ENCODE measurements at places on chromosomes 16 and 17.
A peak's percentile ranks its signal among the peaks of the same experiment; 100 is the strongest.

DNA sequence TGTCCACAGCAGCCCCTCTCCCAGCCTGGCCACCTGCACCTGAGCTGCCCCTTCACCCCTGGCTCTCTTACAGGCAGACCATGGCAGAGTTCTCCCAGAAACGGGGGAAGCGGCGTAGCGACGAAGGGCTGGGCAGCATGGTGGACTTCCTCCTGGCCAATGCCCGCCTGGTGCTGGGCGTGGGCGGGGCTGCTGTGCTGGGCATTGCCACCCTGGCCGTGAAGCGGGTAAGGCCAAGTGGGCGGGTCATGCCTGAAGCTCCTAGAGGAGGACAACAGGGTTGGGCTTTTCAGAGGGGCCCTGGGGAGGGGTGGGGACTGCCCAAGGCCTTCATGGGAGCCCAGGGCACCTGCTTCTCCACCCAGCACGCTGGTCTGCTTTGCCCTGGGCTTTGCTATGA is 2.2 kb downstream of the MIEF2 start:
- no peak for DNase-seq

GRCh38 chr16:74888232-74888862 is 96.6 kb downstream of the WDR59 start:
- no peak for DNase-seq

GRCh38 chr16:82788919-82789318 is 162.2 kb downstream of the CDH13 start:
- no peak for DNase-seq

DNA sequence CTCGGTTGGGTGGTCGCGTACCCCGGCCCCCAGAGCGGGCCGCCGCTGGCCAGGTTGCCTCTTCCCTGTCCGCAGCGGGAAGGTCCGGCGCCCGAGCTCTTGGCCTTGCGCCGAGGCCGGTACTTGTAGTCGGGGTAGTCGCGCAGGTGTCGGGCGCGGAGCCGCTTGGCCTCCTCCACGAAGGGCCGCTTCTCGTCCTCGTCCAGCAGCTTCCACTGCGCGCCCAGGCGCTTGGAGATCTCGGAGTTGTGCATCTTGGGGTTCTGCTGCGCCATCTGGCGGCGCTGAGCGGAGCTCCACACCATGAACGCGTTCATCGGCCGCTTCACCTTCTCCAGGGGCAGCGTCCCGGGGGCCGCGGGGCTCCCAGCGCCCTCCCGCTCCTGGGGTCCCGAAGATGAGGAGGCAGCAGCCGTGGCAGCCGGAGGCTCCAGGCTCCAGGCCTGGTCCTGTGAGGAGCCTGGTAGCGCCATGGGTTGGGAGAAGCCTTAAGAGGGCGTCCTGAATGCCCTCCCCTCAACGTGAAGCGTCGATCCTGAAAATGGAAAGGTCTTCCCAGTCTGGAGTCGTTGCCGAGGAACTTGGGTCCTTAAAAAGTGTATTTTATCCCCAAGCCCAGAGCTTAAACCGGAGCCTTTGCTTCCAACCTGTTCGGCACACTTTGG is 558 bp downstream of the SOX15 start:
- DNase-seq, result no peak

GRCh38 chr17:21268596-21269188 is 15.5 kb upstream of the NATD1 start:
- DNase-seq, result no peak

GRCh38 chr16:54890381-54890780 is 40.3 kb upstream of the IRX5 start:
- DNase-seq, result no peak

DNA sequence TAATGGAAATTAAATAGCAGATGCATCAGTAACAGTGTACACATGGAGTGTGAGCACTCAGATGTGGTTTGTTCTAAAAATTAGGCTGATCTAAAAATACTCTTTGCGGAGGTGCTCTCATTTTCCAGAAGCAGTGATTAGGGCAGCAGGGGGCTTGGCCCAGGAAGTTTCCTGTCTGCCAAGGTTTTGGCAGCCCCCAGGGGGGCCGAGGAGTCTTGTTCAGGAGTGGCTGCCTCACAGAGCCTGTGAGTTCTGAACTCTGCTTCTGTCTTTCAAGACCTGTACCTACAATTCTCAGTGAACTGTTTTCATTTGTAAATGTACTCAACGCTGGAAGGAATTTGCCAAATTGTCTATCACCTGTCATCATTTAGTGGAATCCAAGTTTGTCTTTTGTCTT is 388.4 kb upstream of the CDH11 start:
- no peak for DNase-seq

DNA sequence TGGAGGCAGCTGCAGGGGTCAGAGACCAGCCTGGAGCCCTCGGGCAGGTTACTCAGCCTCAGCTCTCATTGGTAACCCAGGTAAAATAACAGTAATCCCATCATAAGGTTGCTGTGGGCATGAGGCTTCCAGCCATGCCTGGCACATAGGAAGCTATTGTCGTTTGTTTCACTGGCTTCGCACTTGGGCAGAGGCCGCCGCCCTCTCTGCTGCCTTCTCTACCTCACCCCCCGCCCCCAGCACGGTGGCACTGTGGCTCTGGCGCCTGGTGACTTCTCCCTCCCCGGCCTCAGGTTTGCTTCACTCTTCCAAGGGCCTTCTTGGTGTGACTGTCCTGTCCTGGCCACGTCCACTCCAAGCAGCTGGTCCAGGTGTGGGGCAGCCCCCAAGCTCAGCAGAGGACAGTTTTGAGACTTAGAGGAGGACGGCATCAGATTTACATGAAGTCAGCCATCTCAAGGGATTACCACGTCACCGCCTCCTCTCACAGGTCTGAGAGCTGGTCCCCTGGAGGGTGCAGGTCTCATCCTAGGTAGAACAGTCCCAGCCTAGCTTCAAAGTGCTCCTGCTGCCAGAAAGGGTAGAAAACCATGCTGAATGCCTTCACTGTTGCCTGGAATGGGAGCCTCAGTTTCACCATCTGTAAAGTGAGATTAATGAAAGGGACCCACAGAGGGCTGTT is 34.8 kb downstream of the SREBF1 start:
- no peak for DNase-seq

DNA sequence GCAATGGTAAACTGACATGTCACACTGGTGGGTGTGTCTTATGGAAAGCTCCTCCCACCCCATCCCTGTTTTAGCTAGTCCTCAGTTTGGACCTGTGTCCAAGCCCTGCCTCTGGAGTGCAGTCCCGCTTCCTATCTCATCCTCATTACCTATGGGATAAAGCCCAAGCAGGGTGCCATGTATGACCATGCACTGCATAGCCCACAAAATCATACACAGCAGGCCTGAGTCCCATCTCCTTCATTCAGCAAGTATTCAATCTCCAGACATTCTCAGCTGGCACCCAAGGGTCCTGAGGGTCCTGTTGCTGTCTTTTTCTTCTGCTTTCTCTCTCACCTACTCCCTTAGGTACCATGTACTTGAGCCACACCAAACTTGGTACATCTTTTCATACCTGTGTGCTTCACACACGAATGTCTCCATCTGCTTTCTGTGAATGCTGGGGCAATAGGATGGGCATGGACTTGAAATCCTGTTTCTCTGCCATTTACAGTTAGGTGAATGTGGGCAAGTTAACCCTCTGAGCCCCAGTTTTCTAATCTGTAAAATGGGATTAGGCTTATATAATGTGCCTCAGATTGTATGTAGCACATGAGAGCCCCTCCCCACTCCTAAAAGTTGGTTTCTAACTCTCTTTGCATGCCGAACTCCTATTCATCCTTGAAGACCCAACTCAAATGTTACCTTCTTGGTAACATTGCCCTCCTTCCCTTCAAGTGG is 28.5 kb downstream of the TNS4 start:
- no peak for DNase-seq

- no peak for DNase-seq
These were observed 61.7 kb downstream of the MARF1 start for GRCh38 chr16:15581127-15581815.

DNA sequence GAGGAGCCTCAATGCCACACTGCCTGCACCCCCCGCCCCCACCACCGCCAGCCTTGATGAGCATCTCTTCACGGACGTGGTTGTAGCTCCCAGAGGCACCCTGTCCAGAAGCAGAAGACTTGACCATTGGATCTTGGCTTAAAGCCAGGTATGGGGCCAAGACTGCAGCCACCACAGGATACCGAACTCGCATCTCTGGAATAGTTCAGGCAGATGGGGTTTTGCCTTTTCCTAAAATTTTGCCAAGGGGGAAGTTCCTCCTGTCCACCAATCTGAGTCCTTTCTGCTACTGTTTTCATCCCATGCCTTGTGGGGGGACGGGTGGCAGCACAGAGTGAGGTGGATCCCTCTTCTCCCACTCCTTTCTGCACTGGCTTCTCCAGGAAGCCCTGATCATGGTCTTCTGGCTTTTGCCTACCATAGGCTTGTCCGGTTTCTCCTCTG is 939 bp downstream of the CORO6 start:
- no peak for DNase-seq

GRCh38 chr16:79994418-79994817 is 393.9 kb upstream of the MAF start:
- no peak for DNase-seq

- DNase-seq, result no peak
These were observed 34.8 kb upstream of the CIBAR2 start for GRCh38 chr16:85146922-85147651.

DNA sequence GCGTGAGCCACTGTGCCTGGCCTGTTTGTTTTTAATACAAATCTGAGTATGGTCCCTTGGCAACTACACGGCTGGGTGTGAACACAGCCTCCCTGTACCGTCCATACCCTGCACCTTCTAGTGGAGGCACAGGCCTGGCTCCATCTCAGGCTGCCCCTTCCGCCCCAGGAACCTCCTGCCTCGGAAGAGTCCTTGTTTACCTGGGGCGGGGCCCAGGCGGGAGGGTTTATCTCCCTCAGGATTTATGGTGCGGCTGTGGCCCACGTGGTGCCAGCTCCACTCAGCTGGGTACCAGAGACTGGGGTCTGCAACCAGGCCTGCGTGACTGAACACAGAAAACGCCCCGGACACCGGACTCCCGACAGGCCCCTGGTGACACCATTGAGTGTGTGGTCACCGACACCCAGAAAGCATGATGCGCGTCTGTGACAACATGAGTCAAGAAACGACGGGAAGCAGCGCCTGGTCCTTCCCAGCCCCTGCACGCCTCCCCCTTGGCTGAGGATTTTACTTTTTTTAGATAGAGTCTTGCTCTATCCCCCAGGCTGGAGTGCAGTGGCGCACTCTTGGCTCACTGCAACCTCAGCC is 19.0 kb downstream of the UNKL start:
- DNase-seq, result no peak

- no peak for DNase-seq
These were observed 547 bp downstream of the VMP1 start for GRCh38 chr17:59707971-59708430.

DNA sequence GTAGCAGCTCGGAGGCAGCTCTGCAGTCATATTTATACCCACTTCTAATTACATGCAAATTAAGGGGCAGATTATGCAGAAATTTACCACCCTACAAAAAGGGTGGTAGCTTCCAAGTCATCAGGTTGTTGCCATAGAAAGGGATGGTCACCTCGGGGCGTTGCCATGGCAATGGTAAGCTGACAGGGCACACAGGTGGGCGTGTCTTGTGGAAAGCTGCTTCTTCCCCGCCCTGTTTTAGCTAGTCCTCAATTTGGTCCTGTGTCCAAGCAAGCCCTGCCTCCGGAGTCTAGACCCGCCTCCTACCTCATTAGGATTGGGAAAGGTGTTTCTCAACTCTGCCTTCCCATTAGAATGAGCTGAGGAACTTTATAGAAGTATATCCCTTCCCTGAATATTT is 98.7 kb downstream of the HS3ST2 start:
- no peak for DNase-seq

DNA sequence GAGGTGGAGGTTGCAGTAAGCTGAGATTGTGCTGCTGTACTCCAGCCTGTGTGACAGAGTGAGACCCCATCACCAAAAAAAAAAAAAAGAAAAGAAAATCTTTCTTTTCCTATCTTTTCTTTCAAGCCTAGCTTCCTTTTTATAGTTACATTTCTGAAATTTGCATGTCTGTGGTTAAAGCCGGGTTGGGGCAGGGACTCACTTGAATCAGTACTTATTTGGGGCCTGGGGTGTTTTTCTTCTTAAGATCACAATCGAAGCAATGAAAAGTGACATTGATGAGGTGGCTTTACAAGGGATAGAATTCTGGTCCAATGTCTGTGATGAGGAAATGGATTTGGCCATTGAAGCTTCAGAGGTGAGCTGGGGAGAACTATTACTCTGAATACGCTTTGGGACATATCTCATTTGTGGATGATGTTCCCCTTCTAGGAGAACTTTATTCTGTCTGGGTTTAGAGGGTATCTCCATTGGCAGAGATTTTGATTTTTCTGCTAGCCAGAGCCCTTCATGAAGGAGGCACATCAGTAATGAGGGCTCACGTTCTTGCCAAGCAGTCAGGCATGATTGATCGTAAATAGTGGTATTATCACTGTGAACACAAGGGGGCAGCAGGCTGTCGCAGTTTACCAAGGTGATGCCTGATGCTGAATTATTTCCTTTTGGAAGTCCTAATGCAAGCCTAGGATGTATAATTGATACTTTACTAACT is 14.3 kb downstream of the KPNB1 start:
- peak; percentile 22 for DNase-seq

DNA sequence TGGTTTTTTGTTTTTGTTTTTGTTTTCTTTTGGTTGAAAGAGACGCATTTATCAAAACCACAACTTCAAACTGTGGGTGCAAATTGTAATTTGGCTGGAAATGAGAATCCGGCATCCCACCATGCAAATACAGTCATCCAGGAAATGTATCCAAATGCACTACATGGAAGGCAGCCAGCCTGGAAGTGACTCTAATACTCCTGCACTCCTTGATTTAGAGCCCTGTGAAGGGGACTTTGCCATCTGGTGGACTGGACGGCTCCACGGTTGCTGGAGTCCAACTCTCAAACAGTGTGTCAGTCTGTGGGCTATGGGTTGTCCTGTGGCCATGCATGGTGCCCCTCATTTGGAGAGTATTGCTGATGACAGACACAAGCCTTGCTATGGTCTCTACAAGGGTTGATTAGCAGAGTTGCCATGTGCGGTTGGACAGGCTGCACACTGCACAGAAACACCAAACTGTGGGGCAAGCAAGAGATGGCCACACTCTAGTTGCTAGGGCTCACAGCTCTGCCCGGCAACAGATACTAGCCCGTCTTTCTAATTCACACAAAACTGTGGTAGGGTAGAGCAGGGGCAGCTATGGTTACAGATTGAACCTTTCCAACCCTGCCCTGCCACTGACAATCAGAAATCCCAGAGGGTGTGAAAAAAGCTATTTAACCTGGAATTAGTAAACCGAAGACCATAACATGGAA is 62.4 kb downstream of the VAT1L start:
- DNase-seq, result no peak

GRCh38 chr16:89510526-89510925 is 2.3 kb downstream of the SPG7 start:
- DNase-seq, result no peak

- peak; percentile 78 for DNase-seq
These were observed 15.8 kb downstream of the SLC7A5 start for GRCh38 chr16:87853411-87854052.

DNA sequence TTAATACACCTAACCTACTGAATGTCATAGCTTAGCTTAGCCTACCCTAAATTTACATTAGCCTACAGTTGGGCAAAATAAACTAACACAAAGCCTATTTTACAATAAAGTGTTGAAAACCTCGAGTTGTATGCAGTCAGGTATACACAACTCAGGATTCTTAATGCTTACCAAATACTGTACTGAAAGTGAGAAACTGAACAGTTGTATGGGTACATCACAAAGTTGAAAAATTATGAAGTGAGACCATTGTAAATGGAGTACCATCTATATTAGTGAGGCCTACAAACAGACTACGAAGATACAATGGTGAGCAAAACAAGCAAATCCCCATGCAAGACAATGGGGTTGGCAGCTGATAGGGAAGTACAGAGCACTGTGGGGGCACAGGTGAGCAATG is 79.7 kb downstream of the VAT1L start:
- no peak for DNase-seq
